ENCODE measurements at places on chromosomes 5 and 9.

GRCh38 chr5:73295447-73295846 is 122.5 kb downstream of the TMEM174 start:
- DNase-seq = no peak

GRCh38 chr5:79008362-79008761 is 23.3 kb upstream of the ARSB start:
- no peak for DNase-seq

GRCh38 chr5:33985447-33985846 is 954 bp upstream of the SLC45A2 start:
- no peak for DNase-seq

DNA sequence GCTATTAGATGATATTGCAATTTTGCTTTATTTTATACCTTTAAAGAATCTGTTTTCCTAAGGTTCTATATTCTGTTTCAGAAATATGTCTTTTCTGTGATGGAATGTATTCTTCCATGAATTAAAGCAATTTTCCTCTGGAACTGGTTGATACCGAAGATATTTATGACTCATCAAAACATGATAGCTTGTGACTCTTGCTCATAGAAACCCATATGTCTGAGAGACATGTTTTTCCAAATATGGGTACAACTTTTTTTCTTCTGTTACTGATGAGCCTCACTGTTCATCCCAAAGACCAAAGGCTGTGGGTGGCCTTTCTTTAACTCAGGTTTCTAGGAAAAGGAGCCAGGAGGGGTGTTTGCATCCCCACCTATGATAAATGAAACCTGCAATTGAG is 126.1 kb upstream of the PAPPA start:
- DNase-seq = no peak

DNA sequence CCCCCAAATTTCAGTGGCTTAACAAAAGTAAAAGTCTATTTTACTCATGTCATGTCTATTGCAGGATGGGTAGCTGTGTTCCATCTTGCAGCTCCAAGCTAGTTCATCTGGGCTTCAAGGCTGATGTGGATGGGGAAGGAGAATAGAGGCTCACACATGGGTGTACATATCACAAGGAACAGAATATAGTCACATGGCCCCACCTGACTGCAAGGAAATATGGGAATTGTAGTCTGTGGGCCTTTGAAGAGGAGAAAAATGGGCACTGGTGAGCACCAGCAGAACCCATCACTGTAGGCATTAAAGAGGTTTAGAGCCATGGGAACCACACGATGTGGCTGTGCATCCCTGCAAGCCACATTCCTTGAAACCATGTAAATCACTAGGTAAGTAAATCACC is 17.9 kb upstream of the TRIO start:
- DNase-seq = no peak

GRCh38 chr9:27059907-27060306 is 49.1 kb upstream of the TEK start:
- no peak for DNase-seq

DNA sequence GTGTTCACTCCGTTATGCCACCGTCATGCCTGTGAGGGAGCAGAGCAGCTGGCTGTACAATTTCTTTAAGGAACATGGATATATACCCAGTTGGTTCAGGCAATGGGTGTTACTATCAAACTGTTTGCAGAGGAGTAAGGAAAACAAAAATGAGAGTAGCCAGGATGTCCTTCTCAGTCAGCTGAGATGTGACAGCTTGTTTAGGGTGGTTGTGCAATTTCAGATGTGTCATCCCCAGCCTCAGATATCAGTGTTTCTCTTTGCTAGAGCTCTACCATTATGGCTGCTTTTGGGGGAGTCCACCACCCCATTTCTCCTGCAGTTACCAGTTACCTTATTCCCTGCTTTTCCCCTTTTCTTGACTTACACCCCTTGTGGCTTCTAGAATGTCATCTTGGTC is 135.2 kb upstream of the SLC24A2 start:
- no peak for DNase-seq

DNA sequence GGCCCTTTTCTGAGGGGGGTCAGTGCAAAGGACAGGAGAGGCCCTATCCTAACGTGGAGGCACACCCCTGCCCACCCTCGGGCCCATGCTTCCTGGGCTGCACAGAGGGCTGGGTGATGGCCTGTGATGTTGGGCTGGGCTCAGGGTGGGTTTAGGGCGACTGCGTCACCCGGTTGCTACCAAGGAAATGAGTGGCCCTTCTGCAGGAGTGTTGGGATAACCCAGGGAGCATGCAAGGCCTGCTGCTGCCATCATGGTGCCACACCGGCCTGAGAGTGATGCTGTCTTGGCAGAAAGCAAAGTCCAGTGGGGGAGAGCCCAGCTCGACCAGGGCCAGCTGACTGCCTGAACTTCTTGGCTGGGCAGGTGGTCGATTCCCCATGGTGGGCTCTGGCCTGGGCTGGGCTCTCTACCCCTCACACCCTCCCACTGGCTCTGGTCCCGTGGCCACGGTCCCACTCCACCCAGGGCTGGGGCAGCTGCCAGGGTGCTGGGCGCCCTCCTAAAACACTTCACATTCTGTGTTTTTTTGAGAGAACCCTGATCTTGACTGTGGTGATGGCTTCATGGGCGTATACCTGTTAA is 21.5 kb upstream of the MRNIP start:
- no peak for DNase-seq

DNA sequence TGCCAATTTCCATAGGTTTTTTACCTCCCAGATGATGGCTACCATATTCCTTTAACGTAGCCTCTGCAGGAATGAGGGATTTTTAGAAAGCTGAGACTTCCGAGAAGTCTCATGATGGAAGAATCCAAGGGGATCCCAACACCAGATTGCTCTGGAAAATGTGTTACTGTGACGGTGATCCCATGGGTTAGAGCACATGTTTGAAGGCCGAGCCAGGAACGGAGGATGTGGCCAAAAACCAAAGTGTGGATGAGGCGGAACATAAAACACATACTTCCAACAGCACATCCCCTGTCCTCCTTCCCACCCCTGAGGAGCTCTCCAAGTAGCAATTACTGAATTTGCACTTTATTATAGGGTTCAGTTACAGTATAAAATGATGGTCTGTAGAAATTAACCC is 82.6 kb downstream of the GPR21 start:
- DNase-seq = no peak

DNA sequence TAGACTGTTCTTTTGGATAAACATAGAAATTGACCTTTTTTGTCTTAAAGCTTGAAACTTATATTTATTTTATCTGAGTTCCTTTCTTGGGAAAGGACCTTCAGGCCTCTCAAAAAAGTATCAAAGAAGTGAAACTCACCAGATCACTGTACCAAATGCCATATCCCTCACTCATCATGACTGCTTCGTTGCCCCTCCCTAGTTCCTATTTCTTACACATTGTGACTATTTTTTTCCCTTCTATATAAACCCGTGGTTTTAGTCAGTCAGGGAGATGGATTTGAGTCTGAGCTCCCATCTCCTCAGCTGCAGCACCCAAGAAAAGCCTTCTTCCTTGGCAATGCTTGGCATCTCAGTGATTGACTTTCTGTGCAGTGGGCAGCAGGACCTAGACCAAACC is 129.4 kb downstream of the LPAR1 start:
- no peak for DNase-seq

Measured in NCI-H1436 (cell line).